ENCODE measurements at places on chromosomes 6 and 20.
A peak's percentile ranks its signal among the peaks of the same experiment; 100 is the strongest.

DNA sequence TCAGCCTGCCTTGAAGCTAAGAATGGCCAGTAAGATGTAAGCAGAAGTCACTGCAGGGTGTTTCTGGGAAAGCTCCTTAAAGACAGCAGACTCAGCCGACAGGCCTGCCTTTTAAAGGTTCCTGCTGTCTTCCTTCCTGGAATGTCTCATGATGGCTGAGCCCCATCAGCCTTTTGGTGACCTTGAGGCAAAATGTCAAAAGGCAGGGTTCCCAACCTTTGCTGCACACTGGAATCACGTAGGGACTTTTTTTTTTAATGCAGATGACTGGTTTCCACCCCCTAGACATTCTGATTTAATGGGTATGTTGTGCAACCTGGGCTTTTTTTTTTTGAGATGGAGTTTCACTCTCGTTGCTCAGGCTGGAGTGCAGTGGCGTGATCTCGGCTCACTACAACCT lies 11.6 kb downstream of the MDGA1 start:
- DNase-seq, result no peak

DNA sequence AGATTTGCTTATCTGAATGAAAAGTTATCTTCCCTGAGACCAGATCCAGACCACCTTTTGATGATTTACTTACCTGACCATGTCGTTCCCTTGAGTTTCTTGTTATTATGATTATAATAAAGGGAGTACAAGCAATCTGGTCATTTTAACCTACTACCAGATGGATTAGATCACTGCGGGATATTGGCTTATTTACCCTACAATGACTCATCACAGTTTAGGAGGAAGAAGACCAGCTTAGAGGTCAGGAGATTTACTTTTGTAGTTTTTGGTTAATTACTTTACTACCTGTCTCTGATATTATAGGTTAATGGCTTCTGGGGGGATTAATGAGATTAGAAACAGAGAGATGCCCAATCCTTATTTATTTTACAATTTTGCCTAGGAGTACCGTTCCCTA lies 10.7 kb downstream of the PKIB start:
- DNase-seq, result no peak

DNA sequence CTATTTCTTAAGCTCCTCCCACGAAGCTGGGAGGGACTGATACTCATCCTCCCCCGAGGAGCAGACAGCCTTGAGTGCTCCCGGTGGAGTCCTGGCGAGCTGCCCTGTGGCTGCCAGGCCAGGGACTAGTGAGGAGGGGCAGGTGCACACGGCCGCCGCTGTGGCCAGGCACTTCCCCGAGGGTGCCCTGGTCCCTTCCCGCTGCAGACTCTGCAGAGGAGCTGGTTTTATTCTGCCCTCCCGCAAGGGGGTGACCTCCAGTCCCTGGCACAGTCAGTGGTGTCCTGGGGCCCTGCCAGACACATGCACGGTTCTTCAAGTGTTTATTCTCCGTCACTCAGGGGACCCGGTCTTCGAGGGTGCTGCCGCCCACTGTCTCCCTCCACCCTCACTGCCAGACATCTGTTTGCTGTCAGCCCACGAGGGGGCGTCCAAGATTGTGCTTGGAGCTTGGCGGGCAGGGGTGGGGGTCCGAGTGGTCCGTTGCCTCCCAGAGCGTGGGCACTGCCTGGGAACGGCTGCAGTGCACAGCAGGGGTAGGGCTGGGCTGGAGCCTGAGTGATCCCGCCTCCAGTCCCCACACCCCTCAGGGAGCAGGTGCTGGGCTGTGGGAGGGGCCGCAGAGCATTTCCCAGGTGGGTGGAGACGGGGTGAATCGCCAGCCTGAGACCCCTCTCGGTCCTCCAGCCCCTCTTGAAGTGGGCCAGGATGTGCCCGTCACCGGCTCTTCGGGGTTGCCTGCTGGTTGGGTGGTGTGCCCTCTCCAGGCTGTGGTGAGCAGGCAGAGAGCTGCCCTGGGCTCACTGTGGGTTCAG lies 3.1 kb upstream of the CABLES2 start:
- DNase-seq, result no peak

- no peak for DNase-seq
Observed at GRCh38 chr6:169994739-169995138, 243.3 kb downstream of the ERMARD start.

- no peak for DNase-seq
Observed at GRCh38 chr6:62474793-62475192, 188.8 kb upstream of the KHDRBS2 start.

DNA sequence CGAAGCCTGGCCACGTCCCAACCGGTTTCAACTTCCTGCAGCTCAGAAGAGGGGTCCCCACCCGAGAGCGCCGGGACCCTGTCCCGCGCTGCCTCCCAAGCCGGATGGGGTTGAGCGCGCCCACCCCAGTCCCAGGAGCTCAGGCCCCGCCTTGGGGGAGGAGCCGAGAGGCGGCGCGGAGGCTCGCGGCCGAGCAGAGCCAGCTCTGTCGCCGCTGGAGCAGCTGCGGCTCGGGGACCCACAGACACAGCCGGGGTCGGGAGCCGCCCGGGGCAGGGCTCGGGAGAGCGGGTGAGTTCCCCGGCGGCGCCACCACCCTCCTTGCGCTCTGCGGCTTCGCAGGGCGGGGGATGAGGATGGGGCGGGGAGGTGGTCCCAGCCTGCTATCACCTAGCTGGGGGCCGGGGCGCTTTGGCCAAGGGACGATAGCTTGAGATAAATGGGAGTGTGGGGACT lies at the start of gene PPP1R16B:
PPP1R16B (plus strand) TSS at position 196 of the 456 bp plus-strand sequence. CDS start 30,229 bp downstream, outside the sequence.
- peak; percentile 42 for DNase-seq

GRCh38 chr6:110656492-110656891 lies 158.8 kb downstream of the CDK19 start:
- DNase-seq, result no peak

DNA sequence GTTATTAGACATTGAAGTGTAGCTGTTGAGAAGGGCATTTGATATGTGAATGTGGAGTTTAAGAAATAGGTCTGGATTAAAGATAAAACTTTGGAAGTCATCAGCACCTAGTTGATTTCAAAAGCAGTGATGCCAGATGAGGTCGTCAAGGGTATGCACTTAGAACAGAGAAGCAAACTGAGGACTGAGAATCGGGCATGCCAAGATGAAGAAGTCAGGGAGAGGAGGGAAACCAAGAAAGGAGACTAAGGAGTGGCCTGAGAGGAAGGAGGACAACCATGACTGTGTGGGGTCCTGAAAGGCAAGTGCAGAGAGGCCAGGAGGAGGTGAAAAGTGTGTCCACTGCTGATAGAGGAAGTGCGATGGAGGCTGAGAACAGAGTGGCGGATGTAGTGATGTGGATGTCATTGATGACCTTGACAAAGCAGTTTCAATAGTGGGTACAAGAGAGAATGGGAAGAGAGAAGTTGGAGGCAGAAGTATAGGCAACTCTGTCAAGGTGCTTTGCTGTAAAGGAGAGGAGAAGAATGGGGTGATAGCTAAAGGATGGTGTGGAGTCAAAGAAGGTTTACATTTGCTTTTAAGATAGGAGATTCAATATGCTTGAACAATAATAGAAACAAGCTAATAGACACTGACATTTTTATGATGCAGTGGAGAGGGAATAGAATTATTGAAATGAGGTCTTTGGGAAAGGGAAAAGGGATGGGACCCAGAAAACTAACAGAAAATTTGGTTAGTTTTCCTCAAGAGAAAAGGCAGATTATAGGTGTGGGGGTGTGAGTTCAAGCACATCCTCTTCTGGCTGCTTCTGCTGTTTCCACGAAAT lies 139.7 kb upstream of the TMEM170B start:
- DNase-seq, result no peak

DNA sequence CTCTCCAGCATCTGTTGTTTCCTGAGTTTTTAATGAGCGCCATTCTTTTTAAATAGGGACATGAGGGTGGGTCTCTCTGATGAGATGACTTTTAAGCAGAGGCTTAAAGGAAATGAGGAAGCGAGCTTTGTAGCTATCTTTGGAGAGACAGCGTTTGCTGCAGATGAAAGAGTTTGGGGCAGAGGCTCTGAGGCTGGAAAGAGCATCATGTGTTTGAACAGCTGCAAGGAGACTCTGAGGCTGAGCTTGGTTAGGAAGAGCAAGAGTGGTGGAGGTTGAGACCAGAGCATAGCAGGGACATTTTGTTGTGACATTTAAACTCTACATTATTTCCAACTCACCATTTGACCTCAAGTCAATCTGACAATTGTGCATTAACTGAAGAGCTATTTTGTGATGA lies 38.3 kb upstream of the TMX4 start:
- no peak for DNase-seq

DNA sequence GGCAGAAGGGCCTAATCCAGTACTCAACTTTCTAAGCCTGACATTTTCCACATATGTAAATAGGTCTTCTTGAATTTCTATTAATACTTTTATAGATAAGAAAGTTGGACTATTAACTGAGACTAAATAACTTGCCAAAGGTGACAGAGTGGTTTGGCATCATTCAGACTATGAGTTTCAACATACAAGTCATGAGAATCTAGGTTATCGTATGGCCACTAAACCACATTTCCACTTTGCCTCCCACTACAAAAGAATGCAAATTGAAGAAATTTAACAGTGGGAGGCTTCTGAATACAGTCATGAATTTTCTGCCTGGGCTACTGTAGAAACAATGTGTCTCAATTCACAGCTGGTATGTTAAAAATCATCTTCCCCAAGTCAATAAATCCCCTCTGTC lies 531.0 kb upstream of the AGPAT4 start:
- DNase-seq, result no peak
